ENCODE measurements at places on chromosomes 2 and 18.

GRCh38 chr18:41461114-41461513 is 493.9 kb upstream of the PIK3C3 start:
- no peak for DNase-seq

GRCh38 chr2:232757905-232758304 is 18.5 kb downstream of the KCNJ13 start:
- no peak for DNase-seq

DNA sequence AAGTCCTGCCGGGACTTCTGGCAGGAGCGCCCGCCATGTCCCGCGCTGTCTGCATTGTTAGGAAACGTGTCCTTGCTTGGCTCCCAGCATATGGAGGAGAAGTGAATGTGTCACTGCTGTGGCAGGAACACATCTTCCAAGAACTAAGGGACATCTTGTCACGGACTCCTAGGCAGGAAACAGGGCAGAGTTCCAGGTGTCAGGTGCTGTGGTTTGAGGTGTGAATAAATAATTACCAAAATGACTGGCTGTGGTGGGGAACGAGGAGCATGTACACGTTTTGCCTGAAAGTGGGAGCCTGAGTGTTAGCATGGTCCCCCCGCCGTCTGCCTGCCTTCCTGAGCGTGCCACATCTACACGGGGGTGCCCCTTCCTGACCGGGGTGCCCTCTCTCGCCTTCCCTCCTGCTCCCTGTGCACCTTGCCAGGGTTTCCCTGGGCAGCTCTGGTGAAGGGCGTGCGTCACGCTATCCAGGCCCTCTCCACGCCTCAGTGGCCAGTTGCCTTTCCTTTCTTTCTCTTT is 237.5 kb downstream of the LDLRAD4 start:
- no peak for DNase-seq

DNA sequence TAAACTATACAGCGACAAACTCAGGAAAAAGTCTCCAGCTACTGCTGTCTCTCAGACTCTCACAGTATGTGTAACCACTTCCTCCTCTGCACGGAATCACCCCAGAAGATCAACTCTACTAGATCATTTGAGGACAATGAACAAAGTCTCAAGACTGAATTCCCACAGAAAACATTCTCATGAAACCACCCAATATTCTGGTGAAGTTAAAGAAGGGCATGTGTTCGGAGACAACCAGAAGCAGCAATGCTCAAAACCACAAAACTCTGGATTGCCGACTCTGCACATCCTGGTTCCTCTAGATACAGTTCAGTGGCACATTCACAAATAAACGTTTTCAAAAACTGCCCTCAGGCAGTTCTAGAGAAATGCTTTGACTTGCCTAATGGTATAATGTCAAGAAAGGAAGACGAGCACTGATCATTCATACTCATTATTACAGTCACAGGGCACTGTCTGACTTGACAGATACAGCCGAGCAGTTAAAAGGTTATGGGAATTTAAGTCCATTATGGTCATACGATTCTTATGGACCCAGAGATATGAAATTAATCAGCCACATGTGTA is 91.9 kb upstream of the STK17B start:
- no peak for DNase-seq

DNA sequence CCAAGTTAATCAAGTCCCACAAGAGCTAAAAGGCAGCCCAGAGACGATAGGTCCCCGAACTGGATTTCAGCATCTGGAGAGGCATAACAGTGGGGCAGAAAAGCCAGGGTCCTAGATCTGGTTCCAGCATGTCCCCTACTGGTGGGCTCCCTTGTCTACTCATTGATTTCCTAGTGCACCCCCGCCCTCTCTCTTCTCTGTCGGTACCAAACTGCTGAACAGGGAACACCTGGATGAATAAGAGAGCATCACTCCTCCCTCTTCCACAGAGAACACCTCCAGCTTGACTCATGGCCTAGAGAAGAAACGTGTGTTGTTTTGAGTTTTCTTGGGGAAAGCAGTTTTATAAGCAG is 101.3 kb downstream of the FOXI3 start:
- no peak for DNase-seq

DNA sequence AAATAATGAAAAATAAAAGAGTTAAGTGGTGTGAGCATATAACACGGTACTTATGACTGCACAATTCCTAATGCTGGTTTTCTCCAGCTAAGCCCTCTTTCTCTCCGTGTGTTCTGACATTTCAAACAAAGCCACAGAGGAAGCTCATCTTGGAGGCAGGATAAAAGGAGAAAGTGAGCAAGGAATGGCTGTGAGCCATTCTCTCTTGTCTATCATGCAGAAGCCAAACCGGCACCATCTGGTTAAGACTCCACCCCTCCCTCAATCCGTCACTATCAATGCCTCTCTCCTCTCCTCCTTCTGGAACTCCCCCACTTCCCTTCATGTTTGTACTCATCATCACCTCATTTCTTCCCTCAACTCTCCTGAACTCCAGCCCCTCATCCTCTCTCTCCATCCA is 210.4 kb downstream of the TMEM163 start:
- DNase-seq: no peak

GRCh38 chr2:16900405-16901025 is 234.9 kb upstream of the CYRIA start:
- no peak for DNase-seq

GRCh38 chr2:45713591-45713990 is 62.1 kb downstream of the PRKCE start:
- no peak for DNase-seq

DNA sequence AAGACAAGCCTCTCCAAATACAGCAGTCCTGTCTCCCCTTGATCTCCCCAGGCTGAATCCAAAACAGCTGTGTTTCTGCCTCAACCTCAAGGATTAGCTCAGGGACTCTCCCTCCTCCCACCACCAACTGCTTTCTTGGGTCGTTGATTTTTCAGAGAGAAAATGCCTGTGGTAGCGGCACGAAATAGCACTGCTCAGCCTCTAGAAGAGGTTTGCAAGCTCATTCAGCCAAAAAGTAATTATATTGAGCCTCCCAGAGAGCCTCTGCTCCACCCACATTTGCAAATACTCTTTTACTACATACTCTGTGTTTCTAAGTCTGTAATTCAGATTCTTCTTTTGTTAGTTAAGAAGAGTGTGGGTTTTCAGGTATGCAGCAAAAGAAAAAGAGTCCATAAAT is 396.4 kb upstream of the TNP1 start:
- no peak for DNase-seq

- no peak for DNase-seq
Measured at GRCh38 chr2:234771980-234772732, 179.7 kb upstream of the SH3BP4 start.

- no peak for DNase-seq
Measured at GRCh38 chr2:219912491-219912921, 285.1 kb downstream of the SLC4A3 start.

DNA sequence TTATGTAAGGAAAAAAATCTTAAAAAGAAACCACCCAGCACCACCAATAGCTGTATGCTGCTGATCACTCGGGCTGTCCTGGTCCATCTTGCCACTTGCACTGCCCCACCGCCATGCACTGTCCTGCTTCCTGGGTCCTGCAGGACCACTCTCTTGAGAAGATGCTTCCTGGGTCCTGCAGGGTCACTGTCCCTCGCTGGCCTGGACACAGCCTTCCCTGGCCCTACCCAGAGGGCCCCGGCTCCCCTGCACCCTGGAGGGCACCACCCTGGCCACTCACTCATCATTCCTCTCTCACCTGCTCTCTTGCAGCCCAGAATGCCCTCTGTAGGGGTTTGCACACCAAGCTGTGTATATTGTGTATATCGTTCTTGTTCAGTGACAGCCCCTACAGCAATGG is 2.4 kb upstream of the OTOS start:
- peak; percentile 29 for DNase-seq

GRCh38 chr2:29496198-29496597 is 381.0 kb downstream of the CLIP4 start:
- no peak for DNase-seq

- no peak for DNase-seq
Measured at GRCh38 chr18:50154420-50154819, 40.5 kb downstream of the MYO5B start.
